ENCODE measurements at places on chromosomes 16 and 17. TPM values are rescaled to one million over a fixed set of nuclear protein-coding genes. Genes with fewer than 3 reads are reported as not detected.
A peak's percentile ranks its signal among the peaks of the same experiment; 100 is the strongest.

Gene FAM171A2
- 0.21 TPM for total RNA-seq

Gene FSCN2
- total RNA-seq, result 0.26 TPM

Gene DOC2B
- 0.98 TPM for total RNA-seq

Gene C17orf67
- 4.4 TPM for total RNA-seq

Gene C16orf87
- 32.7 TPM for total RNA-seq

Gene ARHGAP23
- total RNA-seq, result 0.61 TPM

Gene PITPNM3
- total RNA-seq, result 0.66 TPM

Gene CBLN1
- not detected for total RNA-seq

Gene ANKFN1
- total RNA-seq, result not detected

Gene ITGA2B
- 0.65 TPM for total RNA-seq

DNA sequence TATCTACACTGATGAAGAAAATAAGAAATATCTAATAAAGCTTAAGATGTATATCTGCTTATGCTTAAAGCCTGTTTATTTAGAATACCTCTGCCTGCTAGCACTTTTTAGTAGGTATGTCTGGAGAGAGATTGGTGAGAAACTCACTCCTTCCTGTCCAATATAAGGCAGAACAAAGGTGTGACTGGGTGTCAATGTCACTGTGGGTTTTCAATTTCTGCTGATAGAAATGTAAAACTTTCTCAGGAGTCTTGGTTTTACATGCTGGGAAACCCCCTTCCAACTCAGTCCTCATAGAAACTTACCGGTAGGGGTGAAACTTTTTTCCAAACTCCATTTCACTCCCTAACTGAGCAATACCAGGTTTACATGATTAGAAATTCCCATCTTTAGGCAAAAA is 17.8 kb upstream of the MPHOSPH6 start:
- peak overlapping the region; percentile 51 for H3K27ac ChIP-seq
- H3K4me3 ChIP-seq, result no peak overlapping the region
- peaks cover 20% of the 10 kb centered on the region for H3K4me1 ChIP-seq
- peaks cover 18% of the 10 kb centered on the region for H3K27me3 ChIP-seq
- DNase-seq, result peak; percentile 61

- DNase-seq, result no peak
- no peak overlapping the region for H3K4me3 ChIP-seq
- H3K36me3 ChIP-seq, result no peaks in the 10 kb centered on the region
These were observed 538.7 kb upstream of the HSBP1 start for GRCh38 chr16:83269048-83269447.

GRCh38 chr16:76654088-76654820 is 377.1 kb downstream of the CNTNAP4 start:
- no peaks in the 10 kb centered on the region for H3K4me1 ChIP-seq
- H3K4me3 ChIP-seq, result no peak overlapping the region
- no peak overlapping the region for H3K27ac ChIP-seq
- H3K27me3 ChIP-seq, result no peaks in the 10 kb centered on the region

DNA sequence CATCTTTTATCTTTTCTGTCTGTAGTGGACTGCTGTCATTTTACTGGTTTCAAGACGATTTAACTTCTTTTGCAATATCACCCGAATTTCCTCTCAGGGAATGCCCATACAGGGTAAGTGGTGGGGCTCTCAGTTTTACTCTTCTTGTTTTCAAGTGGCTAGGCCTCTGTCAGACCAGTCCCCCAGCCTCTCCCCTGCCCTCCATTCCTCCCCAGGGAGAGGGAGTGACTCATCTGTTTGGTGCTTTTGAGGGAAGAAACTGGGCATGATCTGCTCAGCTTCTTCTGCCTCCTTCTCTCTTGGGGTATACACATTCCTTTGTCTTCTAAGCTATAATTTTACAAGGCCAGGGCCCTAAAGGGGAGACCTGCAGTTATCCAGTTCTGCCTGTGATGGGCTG is 332.0 kb downstream of the CBLN1 start:
- H3K27ac ChIP-seq, result no peak overlapping the region
- H3K4me1 ChIP-seq, result no peaks in the 10 kb centered on the region
- DNase-seq, result no peak
- H3K27me3 ChIP-seq, result no peaks in the 10 kb centered on the region
- H3K36me3 ChIP-seq, result no peaks in the 10 kb centered on the region

DNA sequence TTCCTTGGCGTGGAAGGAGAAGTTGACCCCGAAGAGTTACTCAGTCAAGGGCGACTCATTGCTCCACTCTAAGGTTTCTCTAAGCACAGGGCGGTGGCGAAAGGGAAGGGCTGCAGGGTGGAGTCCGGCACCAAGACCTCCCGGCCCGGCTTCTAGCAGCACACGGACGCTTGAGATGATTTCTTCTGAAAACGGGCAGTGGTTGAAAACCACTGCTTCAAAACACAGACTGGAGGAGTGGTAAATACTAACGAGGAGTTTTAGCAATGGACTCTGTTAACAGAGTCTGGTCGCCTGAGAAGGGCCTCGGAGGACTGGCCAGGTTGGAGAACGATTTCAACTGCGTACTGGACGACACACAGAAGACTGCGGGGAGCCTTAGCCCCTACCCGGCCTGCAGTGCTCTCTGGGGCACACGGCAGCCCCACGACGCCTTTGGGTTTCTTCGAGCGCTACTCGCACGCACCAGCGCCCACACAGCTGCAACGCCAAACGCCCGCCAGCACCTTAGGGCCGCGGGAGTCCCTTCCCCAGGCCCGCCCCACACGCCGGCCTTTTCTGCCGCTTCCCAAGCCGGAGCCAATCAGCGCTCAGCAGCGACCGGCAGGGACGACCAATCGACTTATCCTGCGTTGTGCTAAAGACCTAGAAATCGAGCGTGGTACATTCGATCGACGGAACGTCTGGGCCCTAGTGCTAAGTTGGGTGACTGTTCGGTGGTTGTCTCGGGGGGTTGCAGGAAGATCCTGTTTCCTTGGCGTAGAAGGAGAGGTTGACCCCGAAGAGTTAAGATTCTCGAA is 14.4 kb upstream of the CA4 start:
- H3K4me3 ChIP-seq, result peak overlapping the region; percentile 96
- DNase-seq, result peak; percentile 96
- peak overlapping the region; percentile 85 for H3K27ac ChIP-seq
- peaks cover 27% of the 10 kb centered on the region for H3K4me1 ChIP-seq

DNA sequence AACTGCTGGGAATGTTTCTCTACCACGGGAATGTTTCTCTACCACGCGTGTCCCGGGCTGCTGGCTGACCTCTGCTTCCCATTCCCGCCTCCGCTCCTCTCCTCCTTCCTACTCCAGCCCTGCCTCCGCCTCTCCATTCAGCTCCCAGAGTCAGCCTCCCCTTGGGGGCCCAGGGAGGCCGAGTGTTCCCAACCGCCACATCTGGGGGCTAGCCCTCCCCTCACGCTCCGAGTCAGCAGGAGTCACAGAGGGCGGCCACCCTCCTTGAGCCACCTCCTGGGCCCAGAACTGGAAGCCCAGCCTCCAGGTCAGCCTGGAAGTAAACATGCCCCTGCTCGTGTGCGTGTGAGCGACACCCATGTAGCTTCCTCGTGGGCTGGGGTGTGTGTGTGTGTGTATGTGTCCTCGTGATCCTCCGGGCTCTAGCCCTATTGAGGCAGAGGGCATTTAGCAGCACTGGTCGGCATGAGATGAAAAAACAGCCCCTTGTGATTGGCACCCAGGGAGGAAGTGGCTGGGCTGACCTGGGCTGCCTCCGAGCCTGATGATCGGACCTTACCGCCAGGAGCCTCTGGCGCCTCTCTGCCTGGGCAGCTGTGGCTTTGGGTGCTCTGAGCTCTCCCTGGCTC is 7.3 kb downstream of the CYGB start:
- H3K27me3 ChIP-seq, result peaks cover 12% of the 10 kb centered on the region
- peaks cover 3% of the 10 kb centered on the region for H3K4me1 ChIP-seq
- no peaks in the 10 kb centered on the region for H3K36me3 ChIP-seq
- no peak overlapping the region for H3K27ac ChIP-seq
- H3K4me3 ChIP-seq, result no peak overlapping the region
- DNase-seq, result no peak

DNA sequence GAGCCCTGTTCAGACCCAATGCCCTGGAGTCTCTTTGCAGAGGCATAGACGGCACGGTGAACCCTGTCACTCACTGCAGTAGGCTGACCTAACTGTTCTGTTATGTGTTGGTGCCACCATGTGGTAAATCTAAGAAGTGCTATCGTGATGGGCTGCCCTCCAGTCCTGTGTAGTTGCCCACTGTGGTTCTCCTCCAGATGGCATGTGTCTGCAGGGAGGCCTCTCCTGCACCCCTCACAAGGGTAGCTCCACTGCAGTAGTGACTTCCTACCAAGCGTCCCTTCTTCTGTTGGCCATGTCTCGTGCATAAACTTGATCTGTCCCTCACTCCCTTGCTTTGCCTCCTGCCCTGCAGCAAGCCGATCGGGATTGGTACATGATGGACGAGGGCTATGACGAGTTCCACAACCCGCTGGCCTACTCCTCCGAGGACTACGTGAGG is 5.8 kb downstream of the DHX38 start:
- H3K4me3 ChIP-seq, result no peak overlapping the region
- DNase-seq, result peak; percentile 87
- H3K36me3 ChIP-seq, result peaks cover 74% of the 10 kb centered on the region

DNA sequence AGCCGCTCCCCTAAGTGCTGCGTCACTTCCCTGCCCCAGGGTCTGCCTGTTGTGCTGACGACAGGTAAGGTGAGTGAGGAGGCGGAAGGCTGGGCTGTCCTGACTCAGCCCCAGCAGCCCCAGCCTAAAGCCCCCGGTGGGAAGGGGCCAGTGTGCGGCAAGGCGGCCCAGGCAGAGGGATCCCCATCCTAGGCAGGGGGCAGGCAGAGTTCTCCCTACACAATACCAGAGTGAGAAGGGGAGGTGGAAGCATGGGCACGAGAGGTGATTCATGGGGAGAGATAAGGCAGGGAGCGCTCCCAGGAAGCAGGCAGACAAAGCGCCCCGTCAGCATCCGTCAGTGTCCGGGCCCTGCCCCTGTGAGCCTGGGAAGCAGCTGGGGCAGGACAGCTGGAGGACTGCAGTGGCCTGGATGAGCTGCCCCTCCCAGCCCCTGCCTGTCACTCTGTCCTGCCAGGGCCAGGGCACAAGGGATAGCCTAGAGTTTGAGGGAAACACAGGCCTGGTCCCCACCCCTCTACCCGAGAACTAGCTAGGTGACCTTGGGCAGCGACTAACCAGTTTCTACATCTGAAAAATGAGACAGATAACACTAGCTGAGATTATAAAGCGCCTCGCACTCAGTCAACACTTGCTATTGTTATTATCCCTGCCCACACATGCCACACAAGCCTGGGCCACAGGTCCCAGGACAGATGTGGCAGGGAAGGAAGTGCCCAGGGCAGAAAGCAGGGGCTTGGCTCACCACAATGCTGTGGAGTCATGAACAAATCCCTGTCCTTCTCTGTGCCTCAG is 3.8 kb downstream of the FAM83G start:
- H3K36me3 ChIP-seq, result peaks cover 14% of the 10 kb centered on the region
- no peaks in the 10 kb centered on the region for H3K27me3 ChIP-seq
- no peak overlapping the region for H3K4me3 ChIP-seq
- H3K27ac ChIP-seq, result no peak overlapping the region

DNA sequence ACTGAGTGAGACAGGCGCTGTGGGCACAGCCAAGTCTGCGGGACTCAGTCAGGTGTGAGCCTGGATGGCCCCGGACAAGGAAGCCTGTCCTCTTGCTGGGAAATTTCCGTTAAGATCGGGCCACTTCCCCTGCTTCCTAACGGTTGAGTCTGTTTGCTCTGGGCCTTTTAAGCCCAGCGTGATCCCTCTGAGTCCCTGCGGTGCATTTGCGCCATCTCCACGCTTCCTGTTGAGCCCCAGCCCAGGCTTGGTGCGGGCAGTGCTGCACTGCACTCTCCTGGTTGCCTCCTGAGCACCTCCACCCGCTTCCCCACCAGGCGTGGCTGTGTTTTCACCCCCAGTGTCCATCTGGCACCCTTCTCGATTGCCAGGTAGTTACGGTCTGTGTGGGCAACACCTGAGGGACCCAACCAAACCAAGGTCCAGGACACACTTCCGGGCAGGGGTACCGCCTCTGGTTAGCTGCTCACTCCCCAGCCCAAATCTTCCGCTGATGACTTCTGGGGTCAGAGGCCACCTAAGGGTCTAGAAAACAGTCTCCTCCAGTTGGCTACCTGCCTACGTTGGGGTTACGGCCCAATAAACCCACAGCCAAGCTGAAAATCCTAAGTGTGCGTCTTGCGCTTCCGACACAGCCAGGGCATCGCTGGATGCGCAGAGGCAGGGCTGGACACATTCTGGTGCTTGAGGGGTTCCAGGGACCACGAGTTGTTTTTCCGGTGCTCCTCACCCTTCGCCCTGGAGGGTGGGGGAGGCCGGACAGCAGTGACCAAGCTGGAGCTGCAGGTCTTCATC is 1.4 kb upstream of the SLC25A10 start:
- H3K27ac ChIP-seq, result peak overlapping the region; percentile 51
- peaks cover 17% of the 10 kb centered on the region for H3K4me1 ChIP-seq
- DNase-seq, result no peak
- peak overlapping the region; percentile 82 for H3K4me3 ChIP-seq

DNA sequence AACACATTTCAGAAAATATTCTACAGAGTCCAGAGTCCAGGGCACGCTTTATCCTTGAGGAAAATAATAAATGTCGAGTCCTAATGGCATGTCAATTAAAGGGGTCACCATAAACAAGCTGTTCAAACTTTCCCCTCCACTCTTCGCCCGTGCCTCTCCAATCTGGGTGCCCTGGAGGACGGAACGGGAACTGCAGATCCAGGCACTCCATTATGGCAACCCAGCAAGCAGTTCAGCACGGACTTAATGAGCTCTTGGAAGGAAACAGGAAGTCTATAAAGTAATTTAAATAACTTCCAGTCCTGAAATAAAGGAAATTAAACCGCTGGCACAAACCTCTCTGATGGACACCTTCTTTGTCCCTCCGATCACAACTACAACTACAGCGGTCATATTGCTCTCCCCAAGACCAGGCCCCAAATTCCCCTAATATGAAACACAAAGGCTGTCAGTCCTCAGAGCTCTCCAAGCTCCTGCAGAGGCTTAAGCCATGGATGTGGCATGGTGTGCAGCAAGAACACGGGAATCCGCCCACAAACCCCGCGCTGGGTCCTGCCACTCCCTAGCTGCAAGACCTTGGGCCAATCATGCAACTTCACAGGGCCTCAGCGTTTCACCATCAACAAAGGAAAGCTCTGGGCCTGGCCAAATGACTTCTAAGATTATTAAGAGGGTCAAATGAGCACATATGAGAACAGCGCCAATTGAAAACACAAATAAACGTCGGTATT is 52.6 kb downstream of the ZFHX3 start:
- no peaks in the 10 kb centered on the region for H3K27me3 ChIP-seq
- no peaks in the 10 kb centered on the region for H3K36me3 ChIP-seq
- no peak overlapping the region for H3K27ac ChIP-seq
- H3K4me3 ChIP-seq, result no peak overlapping the region
- peak; percentile 60 for DNase-seq

DNA sequence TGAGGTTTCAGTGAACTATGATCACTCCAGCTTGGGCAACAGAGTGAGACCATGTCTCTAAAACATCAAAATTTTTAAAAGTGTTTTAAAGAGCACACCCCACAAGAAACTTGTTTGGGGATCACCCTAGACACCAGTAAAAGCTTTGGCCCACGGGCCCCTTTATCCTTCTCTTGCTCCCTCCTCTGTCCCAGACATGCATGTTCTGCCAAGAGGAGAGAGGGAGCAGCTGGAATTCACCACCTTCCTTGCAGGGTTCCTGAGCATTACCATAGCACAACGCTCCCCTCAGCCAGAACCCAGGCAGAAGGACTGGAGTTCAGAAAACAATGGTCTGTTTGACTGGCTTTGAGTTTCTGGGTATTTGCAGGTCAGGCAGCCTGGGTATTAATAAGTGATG is 214.3 kb upstream of the CDH5 start:
- no peak overlapping the region for H3K4me3 ChIP-seq
- no peak overlapping the region for H3K27ac ChIP-seq
- H3K27me3 ChIP-seq, result peaks cover 14% of the 10 kb centered on the region
- no peaks in the 10 kb centered on the region for H3K36me3 ChIP-seq
